ENCODE measurements at places on chromosomes 3 and 15.

DNA sequence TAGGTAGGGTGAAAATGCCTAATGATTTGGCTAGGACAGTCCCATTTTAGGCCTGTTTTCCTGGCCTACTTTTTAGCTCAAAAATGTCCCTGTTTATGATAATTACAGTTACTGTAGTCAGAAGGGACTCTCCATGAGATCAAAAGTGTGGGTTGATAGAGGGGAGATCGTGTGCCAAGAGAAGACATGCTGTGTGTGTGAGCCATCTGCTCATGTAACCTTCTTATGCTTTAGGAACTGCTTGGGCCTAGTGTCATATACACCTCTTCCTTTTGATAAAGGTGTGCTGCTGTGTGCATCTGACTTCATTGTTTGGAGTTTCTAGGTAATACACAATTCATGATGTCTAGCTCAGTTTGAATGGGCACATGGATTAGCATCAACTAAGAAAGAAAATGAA lies 786.5 kb downstream of the PDCD6IP start:
- no peak for DNase-seq

- DNase-seq: peak; percentile 14
Measured at GRCh38 chr15:38530113-38530512, 34.5 kb downstream of the RASGRP1 start.

DNA sequence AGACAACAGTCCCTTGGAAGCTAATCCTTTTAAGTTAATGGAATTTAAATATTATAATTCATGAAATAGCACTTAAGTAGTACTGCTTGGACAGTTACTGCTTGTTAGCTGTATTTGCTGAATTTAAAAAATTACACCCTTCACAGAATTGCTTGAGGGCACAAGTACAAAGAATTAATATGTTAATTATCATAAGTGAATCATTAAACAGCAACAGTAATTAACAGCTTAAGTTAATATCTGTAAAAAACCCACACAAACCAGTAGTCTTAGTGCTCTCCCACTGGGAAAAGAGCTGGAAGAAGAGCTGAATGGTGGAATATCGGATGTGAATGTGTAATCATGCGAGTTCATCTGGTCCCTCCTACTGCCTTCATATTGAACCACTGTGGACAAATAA lies 232.0 kb downstream of the CD47 start:
- DNase-seq: no peak

DNA sequence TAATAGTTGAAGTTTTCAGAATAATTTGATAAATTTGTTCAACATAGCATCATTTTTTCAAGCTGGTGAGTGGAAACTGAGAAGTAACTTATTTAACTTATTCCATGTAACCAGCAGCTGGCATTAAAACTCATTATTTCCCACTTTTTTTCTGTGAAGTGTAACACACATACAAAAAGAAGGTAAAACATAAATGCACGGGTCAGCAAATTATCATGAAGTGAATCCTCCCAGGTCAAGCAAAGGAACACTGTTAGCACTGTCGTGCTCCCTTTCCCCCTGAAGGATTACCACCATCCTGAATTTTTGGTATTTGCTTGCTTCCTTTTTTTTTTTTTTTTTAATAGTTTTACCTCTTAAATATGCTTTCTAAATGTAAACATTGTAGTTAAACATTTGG lies 77.6 kb upstream of the LRRFIP2 start:
- no peak for DNase-seq

GRCh38 chr3:145696011-145696410 lies 465.0 kb downstream of the PLOD2 start:
- DNase-seq: no peak

GRCh38 chr3:64705946-64706345 lies 18.1 kb upstream of the ADAMTS9 start:
- DNase-seq: no peak

- no peak for DNase-seq
Measured at GRCh38 chr3:140034058-140034457, 99.1 kb downstream of the CLSTN2 start.

DNA sequence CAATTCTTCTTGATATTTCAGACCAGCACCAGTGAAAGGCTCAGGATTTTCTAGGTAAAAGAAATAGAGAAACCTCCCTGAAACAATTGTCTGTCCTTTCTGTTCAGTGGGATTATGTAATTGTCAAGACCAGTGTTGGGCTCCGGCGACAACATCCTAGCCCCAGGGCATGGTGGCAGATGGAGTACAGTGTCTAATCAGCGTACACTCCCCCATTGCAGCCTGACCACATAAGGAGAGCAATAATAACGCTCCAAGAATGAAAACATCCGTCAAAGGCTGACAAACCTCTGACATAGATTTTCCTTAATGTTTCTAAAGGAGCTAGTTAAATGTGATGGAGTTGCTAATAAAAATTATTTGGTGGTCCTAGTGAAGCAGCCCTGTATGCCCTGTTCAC lies 144.6 kb downstream of the EBLN2 start:
- DNase-seq: no peak

DNA sequence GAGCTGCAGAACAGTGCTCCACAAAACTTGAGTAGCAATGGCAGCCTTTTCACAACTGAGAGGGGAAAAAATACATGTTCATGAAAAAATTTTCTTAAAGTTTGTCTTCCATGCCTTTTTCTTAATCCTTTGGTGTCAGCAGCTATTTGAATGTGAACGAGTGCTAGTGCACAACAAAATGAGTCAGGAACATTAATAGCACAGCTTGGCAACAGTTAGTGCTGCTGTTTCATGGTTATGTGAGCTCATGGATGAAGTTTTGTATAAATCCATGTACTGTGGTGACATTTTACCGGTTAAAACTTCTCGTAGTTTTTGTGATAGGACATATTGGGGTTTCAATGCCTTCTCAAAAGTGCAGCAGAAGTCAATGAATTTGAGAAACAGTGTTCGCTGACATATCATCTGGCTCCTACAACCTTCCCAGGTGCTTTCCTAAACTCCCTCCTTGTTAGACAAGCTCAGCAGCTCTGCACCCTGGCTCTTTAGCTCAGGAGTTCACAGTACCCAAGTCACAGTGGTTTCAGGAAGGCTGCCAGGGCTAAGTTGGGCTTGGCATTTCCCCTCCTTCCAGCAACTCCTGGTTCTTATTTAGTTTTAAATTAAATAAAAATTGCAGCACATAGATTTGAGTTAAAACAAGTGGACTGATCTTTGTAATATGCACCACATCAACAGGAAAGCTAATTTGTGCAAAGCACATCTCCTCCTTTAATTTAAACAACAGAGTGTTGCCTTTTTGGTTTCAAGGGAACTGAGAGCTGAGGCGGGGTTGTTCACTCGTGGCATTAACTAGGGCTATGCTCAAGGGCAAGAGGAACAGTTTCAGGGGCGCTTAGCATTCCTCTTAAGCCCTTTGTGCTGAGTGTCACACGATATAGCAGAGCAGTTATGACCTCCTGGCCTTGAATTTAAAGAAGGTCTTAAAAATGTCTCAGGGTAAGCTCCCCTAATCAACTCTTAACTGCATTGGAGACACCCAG lies 362.8 kb downstream of the CHST2 start:
- no peak for DNase-seq

- DNase-seq: no peak
Measured at GRCh38 chr3:184656829-184657681, 54.8 kb downstream of the MAGEF1 start.

Measured in activated gamma-delta T cell treated with anti-CD3 and anti-CD28 coated beads, Interleukin-2, amount 50 U/mL, for 16 hours (primary cell).